Nucleus accumbens (tissue), 56 donors: ENCODE measurements at places on chromosomes 12 and 14.

- no peak for DNase-seq
Measured at GRCh38 chr12:80813820-80814219, 97.1 kb downstream of the MYF5 start.

DNA sequence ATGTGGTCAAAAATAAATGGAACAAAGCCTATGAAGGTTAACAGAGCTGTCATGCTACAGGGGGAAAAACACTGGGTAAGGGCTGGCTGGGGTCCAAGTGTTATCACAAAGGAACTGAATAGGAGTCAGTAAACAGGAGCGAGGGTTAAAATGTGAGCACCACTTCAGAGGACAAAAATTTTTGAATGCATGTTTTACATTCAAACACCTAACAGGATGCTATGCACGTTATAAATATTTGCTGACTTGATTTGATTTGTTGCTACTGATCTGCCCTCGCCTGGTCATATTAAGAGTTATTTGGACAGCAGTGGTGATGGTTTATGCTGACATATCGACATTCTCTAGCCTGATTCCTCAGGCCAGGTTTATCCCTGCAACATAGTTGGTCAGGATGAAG, 7.4 kb upstream of the KTN1 start:
- no peak for DNase-seq

GRCh38 chr14:31172084-31172483, 35.5 kb downstream of the HECTD1 start:
- no peak for DNase-seq

DNA sequence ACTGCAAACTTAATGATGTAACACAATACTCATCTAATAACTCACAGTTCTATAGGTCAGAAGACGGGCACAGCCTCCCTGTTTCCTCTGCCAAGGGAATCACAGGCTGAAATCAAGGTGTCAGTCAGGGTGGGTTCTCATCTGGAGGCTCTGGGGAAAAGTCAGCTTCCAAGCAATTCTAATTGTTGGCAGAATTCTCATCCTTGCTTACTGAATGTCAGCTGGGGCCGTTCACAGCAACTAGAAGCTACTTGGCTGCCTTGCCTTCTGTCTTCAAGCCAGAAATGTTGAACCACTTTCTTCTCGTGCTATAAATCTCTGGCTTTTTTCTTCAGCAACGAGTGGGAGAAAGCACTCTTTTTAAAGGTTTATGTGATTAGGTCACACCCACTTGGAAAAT, 80.1 kb upstream of the PDZRN4 start:
- DNase-seq = no peak

- DNase-seq = no peak
Measured at GRCh38 chr14:65170318-65170717, 68.0 kb upstream of the MAX start.

GRCh38 chr12:100830003-100830795, 35.6 kb downstream of the ANO4 start:
- DNase-seq = no peak

GRCh38 chr14:34676516-34677211, 37.7 kb downstream of the CFL2 start:
- DNase-seq = no peak

- no peak for DNase-seq
Measured at GRCh38 chr14:91307046-91307445, 62.5 kb upstream of the GPR68 start.

DNA sequence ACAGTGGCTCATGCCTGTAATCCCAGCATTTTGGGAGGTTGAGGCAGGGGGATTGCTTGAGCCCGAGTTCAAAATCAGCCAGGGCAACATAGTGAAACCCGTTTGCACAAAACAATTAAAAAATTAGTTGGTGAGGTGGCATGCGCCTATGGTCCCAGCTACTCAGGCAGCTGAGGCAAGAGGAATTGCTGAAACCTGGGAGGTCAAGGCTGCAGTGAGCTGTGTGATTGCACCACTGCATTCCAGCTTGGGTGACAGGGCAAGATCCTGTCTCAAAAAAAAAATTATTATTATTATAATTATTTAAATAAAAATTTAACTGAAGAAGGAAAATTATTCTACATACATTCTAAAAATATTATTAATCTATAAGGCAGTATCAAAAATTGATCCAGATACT, 164.1 kb downstream of the ITPR2 start:
- DNase-seq = no peak

GRCh38 chr12:130835436-130835835, 3.6 kb downstream of the STX2 start:
- no peak for DNase-seq

DNA sequence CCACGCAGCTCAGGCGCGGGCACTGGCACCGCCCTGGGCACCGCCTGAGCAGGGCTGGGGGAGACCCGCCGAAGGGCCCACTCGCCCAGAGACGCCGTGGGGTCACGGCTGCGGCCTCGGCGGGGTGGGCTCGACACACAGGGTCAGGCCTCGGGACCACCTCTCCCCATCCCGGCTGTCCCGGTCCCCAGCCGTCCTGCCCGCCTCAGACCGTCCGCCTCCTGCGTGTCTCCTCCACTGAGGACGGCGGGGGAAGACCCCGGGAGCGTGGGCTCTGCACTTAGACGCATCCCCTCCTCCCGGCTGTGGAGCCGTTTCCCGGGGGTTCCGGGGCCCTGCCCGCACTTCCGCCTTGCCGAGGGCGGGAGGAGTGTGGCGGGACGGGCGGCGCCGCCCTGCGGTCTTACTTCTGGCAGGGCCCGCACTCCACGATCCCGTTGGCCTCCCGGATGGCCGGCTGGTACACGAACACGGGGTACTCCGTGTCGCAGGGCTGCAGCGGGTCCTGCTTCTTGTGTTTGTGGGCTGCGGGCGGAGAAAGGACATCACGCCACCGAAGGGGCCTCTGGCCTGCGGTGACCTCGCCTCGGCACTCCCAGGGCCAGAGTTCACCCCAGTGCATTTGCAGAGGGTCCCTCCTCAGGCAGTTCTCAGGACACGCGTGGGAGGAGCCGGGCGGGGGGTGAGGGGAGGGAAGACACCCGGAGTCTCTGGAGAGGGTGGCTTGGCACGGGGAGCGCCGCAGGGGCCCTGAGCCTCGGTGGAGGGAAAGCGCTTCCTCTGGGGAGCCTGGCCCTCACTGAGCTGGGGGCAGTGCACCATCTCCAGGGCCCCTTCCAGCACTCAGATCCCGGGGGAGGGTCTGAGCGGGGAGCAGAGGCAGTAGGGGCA, 23.1 kb upstream of the LRTM2 start:
- DNase-seq = no peak

DNA sequence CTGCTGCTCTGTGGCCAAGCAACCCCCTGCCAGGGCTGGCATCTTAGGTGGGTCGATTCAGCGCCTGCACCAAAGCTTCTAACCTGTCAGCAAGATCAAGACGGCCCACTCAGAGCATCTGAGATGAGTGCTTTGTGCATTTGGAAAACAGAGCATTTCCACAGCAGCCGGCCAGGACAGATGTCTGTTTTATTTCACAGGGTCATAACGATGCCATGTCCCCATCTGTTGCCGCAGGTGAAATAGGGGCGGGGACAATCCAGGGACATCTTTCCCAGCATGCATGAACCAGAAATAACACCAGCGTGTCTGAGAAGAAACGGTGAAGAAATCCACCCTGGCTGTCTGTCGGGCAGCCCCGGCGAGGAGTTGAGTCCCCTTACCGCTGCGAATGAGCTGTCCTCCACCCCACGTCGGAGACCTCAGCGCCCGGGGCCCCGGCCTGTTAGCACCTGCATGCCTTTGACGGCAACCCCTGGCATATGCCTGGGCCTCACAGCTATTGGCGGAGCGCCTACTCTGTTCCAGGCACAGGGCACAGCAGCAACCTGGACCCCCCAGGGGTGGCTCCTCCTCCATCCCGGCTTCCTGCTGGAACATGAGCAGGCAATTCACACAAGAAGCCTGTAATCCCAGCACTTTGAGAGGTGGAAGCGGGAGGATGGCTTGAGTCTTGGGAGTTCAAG, 30.6 kb upstream of the ULK1 start:
- DNase-seq = no peak

- no peak for DNase-seq
Measured at GRCh38 chr12:11959117-11959823, 111.5 kb upstream of the BCL2L14 start.

DNA sequence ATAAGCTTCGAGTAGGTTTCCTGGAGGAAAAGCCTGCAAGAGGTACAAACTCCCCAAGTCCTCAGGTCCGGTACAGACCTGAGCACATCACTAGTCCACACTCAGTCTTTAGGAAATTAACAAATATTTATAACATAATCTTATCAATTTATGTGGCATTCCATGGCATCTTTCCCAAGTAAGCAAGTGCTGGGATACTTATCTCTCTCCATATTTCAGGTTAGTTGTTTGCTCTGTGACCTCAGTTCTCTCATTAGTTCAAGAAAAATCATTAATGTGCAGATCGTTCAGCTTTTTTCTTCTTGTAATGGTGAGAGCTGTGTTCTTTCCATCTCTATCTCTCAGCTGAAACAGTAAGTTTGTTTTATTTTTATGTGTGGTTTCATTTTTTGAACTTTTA, 34.7 kb downstream of the SPATA7 start:
- DNase-seq = no peak

- no peak for DNase-seq
Measured at GRCh38 chr12:111430433-111431353, 25.0 kb downstream of the SH2B3 start.

- no peak for DNase-seq
Measured at GRCh38 chr12:103851127-103851526, 10.1 kb upstream of the NT5DC3 start.

GRCh38 chr12:116650062-116650461, 87.8 kb downstream of the SPRING1 start:
- DNase-seq = no peak

- DNase-seq = no peak
Measured at GRCh38 chr14:81625343-81625742, 91.7 kb upstream of the SEL1L start.

DNA sequence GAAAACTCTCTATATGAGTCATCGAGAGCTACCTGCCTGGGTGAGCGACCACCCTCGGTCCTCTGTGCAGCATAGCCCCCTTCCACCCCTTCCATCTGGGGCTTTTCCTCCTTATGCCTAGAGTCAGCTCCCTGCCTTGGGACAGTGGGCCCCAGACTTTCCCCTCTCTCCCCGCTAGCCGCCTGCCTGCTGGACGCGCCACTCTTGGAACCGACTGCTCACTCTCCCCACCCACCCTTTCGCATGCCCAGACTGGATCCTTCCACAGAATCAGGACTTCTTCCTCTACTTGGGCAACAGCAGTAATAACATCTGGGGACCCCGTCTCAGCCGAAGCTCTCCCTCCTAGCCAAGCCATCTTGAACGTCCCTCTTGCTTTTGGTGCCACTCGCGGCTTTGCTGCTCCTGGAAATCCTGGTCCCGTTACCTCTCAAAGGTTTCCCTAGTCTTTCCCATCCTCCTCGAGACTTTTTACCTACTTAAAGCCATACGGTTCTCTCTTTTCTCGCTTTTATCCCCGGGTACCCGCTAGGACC, 671 bp downstream of the ESYT1 start:
- DNase-seq = peak; percentile 33

GRCh38 chr12:122203301-122204166, at the start of gene B3GNT4:
B3GNT4 (plus strand) TSS chr12:122203709; CDS start chr12:122204619, 910 bp downstream.
- peak; percentile 16 for DNase-seq

DNA sequence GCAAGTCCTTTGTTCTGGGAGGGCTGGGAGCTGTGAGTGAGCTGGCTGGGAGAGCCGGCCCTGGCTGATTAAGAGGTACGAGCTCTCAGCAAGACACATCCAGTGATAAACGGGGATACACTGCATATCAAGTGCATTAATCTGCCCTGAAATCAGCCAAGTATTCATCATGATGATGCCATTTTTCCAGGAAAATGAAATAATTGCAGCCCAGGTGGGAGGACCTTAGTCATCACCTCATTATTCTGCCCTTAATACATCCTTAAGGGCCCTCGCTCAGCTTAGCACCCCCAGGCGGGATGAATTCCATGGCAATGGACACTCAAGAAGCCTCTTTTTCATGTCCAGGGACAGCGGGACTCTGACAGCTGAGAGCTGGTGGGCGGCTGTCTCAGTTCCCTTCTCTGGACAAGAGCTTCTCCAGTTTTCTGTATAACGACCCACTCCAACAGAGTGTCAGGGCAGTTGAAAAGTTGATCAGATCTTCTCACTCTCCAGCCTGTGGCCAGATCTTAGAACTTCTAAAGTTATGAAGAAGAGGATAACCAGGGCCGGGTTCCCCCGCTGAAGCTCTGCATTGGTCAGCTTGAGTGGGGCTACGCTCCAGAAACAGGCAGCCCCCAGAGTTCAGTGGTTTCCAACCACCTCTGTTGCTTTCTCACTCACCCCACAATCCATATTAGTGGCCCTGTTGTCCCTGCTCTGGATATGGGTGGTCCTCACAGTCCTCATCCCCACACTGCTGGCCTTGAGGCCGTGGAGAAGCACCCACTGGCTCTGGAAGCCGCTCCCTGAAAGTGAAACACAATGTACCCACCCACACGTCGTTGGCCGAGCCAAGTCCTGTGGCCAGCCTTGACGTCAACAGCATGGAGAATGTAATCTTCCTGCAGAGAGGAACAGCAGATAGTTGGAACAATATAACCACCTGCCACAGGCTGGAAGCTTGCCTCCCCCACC, 306.2 kb upstream of the DIO3 start:
- DNase-seq = no peak

- no peak for DNase-seq
Measured at GRCh38 chr12:102061096-102061559, 663 bp downstream of the WASHC3 start.

DNA sequence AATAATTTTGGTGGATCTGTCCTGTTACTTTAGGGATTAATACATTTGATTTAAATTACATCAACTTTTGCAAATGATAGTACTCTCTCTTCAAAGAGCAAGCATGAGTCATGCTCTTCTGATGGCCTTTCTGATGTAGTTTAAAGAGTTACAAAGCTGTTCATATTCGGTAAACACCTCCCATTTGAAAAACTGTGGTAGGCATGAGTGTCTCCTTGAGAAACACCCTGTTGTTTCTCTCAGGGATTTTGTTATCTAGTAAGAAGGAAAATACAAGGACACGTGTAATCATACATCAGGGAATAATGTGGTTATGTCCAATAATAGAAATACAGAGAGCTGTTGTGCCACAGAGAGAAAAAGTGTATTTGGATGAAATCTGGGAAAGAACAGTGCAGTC, 53.3 kb upstream of the E2F7 start:
- no peak for DNase-seq

DNA sequence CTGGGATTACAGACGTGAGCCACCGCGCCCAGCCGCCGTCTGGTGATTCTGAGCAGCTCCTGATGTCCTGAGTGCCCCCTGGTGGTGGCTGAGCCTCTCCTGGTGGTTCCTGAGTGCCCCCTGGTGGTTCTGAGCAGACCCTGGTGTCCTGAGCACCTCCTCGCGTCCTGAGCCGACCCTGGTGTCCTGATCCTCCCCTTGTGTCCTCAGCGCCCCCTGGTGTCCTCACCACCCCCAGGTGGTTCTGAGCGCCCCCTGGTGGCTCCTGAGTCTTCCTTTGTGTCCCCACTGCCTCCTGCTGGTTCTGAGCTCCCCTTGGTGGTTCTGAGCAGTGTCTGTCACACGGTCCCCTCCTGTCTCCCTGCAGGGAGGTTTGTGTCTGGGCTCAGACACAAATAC, 1304.9 kb downstream of the TMEM121 start:
- no peak for DNase-seq
